ENCODE measurements at places on chromosomes 4 and X.

DNA sequence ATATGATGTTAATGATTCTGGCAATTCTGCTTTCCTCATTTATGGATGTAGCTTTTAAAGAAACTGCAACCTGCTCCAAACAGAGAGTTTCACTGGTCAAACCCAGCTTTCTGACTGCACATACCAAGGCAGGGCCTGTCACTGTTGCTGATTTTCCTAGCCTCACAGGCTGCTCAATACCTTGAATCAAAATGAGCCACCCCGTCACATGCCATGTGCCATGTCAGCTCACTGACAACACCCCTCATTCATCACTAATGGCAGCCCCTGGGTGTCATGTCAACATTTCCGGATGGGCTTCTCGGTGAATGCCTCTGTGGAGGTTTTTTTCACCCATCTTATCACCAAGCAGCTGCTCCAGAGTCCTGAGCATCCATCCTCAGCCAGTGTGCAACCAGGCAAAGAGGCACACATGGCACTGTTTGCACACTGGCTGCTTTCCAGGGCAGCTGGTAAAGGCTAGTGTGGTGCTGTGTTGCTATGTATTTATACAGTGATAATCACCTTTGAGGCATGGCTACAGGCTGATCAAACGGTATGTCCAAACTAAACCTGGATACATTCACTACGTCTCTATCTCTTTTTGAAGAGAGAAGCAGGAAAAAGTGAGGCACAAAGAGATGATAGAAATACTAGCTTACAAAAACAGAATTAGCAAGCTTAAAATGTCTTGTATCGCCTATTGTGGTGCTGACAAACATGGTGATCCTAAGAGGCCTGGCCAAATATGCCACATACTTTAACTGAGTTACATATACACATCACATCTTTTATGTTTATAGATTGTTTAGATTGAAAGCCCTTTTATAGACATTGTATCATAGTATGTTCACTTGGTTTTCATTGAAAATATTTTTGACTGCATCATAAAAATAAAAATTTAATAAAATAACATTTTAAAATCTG is 94.6 kb upstream of the INPP4B start:
- DNase-seq, result no peak

DNA sequence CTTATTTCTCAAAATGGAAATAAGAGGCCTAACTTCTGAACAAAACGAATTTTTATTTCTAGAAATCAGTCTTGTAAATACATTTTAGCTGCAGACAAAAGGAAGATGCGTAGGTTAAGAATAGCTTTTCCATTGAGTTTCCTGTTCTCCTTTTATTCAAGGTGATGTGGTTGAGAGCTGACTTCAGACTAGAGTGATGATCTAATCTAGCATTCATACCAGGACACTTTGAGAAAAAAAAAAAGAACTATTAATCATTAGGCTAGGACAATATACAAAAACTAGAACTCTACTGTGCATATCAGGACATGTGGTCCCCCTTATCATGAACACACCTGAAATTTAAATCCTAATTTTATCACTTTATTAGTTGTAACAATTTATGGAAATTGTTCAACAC is 884.5 kb upstream of the EPHA5 start:
- no peak for DNase-seq

DNA sequence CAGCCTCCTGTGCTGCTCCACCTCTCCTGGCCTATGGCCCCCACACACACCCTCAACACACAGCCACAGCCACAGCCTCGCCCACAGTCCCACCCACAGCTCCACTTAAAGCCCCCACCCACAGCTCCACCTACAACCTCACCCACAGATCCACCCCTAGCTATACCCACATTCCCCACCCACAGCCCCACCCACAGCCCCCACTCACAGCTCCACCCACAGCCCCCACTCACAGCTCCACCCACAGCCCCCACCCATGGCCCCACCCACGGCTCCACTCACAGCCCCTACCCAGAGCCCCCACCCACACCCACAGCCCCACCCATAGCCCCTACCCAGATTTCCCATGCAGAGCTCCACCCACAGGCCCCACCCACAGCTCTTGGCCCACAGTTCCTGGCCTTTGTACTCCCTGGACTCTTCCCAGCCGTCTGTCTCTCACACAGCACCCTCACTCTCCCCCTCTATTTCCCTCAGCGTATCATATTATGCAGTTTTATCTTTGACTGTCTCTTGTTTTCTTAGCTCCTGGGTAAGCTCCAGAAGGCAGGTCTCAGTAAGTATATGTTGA is 322.5 kb downstream of the EVC2 start:
- no peak for DNase-seq

DNA sequence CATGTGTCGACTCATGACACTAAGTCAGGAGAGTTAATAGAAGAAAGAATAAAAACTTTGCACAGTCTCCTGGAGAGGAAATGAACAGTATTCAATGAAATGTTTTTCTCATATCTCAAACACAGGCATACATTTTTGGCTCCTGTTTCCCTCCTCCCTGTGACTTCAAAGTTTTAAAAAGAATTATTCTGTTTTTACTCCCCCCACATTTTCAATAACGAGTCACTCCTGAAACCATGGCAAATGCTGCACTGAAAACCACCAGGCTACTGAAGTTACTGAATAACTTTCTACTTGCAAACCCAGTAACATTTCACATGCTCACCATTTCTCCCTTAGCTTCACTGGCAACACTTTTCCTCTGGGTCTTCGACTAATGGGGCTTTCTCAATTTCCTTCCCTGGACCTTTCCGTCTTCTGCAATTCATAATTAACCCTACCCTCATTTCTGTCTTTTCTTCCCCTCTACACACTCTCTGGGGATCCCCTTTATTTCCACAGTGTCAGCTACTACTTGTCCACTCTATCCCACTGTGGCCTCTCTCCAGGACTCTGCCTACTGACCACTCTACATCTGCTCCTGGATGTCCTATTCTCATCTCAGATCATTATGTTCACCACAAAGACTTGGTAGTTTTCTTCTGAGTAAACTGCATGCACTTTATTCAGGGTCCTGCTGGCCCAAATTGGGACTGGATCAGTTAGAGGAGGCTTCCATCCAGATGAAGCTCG is 225.8 kb upstream of the ETNPPL start:
- DNase-seq, result no peak

GRCh38 chr4:104966349-104967033 is 180.2 kb upstream of the TET2 start:
- DNase-seq, result no peak

- no peak for DNase-seq
Measured at GRCh38 chr4:3329887-3330286, 37.1 kb downstream of the RGS12 start.

GRCh38 chr4:186621959-186622553 is 66.7 kb upstream of the MTNR1A start:
- DNase-seq, result no peak

GRCh38 chrX:12690646-12691045 is 100.6 kb upstream of the PRPS2 start:
- DNase-seq, result no peak
